Nephron progenitor cell (in vitro differentiated cells): ENCODE measurements at places on chromosomes 3 and 15.

DNA sequence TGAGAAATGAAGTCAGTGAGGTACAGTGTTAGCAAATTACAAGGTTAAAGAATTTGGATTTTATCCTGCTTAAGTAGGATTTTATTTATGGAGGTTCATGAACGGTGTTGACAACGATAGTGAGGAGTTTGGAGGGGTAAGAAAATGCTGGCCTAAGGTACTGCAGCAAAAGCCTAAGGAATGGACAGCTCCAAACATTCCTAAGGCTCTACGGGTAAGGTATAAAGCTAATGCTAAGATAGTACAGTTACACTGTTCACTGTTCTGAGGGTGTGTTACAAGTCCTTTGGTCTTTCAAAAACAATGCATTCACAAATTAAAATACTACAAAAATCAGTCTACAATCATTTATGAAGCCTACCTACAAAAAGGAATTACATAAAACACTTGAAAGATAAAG lies 7.3 kb downstream of the MTMR10 start:
- DNase-seq = no peak
- H3K36me3 ChIP-seq = peaks cover 42% of the 10 kb centered on the region
- no peak overlapping the region for H3K4me3 ChIP-seq
- H3K27me3 ChIP-seq = no peaks in the 10 kb centered on the region

- peaks cover 21% of the 10 kb centered on the region for H3K36me3 ChIP-seq
- peak overlapping the region; percentile 82 for H3K27ac ChIP-seq
- DNase-seq = peak; percentile 47
- no peaks in the 10 kb centered on the region for H3K27me3 ChIP-seq
- peaks cover 41% of the 10 kb centered on the region for H3K4me1 ChIP-seq
Observed at GRCh38 chr3:46845397-46845859, 17.8 kb downstream of the MYL3 start.

- no peak for DNase-seq
- H3K36me3 ChIP-seq = no peaks in the 10 kb centered on the region
- peaks cover 38% of the 10 kb centered on the region for H3K4me1 ChIP-seq
- no peak overlapping the region for H3K4me3 ChIP-seq
- no peak overlapping the region for H3K27ac ChIP-seq
Observed at GRCh38 chr15:70604666-70605315, 158.6 kb downstream of the UACA start.

DNA sequence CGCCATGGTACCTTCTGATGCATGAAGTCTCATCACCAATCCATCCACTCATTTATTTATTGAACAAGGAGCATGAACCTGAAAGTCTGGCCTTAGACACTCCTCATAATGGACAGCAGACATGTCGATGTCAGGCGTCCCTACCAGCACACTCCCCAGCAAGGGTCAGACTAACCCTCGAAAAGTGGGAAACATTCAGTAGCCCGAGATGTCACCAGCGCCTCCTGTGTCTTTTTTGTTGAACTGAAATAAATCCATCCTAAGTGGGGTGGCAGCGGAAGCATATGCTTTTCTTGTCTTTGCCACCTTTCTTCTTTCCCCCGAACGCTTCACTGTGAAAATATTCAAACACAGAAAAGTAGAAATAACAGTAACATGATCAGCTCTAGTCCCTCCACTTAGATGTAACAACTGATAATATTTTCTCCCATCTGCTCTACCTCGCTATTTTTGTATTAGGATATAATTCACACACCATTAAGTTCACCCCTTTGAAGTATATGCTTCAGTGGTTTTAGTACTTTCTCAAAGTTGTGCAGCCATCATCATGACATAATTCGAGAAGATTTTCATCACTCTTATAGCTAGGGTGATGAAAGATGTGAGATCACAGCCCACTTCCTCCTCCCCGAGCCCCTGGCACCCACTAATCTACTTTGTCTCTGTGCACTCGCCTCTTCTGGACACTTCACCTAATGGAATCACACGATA lies 121.6 kb downstream of the ADAMTS17 start:
- H3K4me1 ChIP-seq = peaks cover 53% of the 10 kb centered on the region
- no peaks in the 10 kb centered on the region for H3K36me3 ChIP-seq
- no peak overlapping the region for H3K4me3 ChIP-seq
- no peak for DNase-seq

GRCh38 chr3:154135511-154136173 lies 14.5 kb downstream of the ARHGEF26 start:
- no peak overlapping the region for H3K4me3 ChIP-seq
- H3K27ac ChIP-seq = no peak overlapping the region
- H3K4me1 ChIP-seq = peaks cover 20% of the 10 kb centered on the region
- no peaks in the 10 kb centered on the region for H3K27me3 ChIP-seq

DNA sequence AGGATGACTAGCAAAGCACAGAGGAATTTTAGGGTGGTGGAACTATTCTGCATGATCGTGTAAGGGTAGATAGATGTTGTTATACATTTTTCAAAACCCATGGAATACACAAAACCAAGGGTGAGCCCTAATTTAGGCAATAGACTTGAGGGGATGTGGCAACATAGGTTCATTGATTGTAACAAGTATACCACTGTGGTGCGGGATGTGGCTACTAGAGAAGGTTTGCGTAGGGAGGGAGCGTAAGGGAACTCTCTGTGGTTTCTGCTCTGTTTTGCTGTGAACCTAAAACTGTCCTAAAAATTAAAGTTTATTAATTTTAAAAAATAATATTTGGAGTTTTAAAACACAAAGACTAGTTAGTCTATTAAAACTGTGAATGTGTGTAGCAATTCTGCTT lies 202.8 kb downstream of the PLCL2 start:
- no peak overlapping the region for H3K4me3 ChIP-seq
- H3K27me3 ChIP-seq = no peaks in the 10 kb centered on the region
- no peaks in the 10 kb centered on the region for H3K4me1 ChIP-seq
- peaks cover 37% of the 10 kb centered on the region for H3K36me3 ChIP-seq

GRCh38 chr3:10725067-10725466 lies 91.0 kb upstream of the SLC6A11 start:
- no peak overlapping the region for H3K4me3 ChIP-seq
- H3K27ac ChIP-seq = no peak overlapping the region
- H3K4me1 ChIP-seq = no peaks in the 10 kb centered on the region
- no peak for DNase-seq

DNA sequence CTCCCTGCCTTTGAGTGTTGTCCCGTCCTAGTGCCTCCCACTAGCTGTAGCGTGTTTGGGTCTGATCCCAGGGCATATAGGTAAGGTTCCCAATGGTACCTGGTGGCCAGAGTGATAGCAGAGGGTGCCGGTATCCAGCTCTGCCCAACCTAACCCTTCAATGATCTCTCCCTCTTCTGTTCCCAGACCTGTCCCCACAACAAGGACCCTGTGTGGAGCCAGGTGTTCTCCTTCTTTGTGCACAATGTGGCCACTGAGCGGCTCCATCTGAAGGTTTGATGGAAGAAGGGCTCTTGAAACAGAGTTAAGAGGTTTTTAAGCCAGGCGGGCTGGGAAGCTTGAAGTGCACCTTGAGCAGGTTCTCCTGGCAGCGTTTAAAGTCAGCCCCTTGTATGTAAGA lies 35.5 kb downstream of the ESYT3 start:
- no peak overlapping the region for H3K27ac ChIP-seq
- peaks cover 20% of the 10 kb centered on the region for H3K27me3 ChIP-seq
- no peaks in the 10 kb centered on the region for H3K36me3 ChIP-seq
- DNase-seq = no peak
- H3K4me1 ChIP-seq = peaks cover 14% of the 10 kb centered on the region
- no peak overlapping the region for H3K4me3 ChIP-seq

- no peak overlapping the region for H3K27ac ChIP-seq
- H3K4me3 ChIP-seq = no peak overlapping the region
- no peaks in the 10 kb centered on the region for H3K36me3 ChIP-seq
Observed at GRCh38 chr3:168847291-168847883, 751.7 kb upstream of the GOLIM4 start.

DNA sequence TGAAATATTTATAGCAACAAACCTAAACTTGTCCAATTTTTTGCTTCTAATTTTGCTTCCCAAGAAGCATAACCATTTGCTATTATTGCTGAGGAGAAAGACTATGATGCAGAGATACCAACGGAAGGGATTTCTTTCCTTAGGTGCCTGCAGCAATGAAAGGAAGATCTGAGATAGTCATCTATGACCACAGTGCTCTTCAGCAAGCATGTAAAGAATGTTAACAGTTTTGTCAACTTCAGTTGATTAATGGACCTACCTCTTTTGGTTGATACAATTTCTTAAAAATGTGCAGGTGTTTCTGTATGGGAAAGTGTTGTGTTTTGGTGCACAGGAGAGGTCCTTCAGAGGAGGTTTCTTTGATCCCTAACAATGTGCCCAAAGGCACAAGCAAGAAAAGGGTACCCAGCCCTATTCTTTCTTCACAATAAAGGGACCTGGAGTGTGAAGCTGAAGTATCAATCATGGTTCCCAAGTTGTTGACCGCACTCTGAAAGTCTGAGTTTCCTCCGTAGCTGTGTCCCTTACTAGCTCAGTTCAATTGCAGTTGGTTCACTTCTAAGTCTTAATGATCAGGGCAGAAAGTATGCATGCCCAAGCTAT lies 307.7 kb upstream of the KCNH8 start:
- H3K27ac ChIP-seq = no peak overlapping the region
- H3K27me3 ChIP-seq = no peaks in the 10 kb centered on the region
- H3K36me3 ChIP-seq = no peaks in the 10 kb centered on the region
- no peak overlapping the region for H3K4me3 ChIP-seq
- DNase-seq = no peak

GRCh38 chr3:100740207-100740606 lies 30.9 kb downstream of the TFG start:
- no peak for DNase-seq
- peaks cover 5% of the 10 kb centered on the region for H3K4me1 ChIP-seq
- H3K36me3 ChIP-seq = peaks cover 59% of the 10 kb centered on the region
- H3K4me3 ChIP-seq = no peak overlapping the region

DNA sequence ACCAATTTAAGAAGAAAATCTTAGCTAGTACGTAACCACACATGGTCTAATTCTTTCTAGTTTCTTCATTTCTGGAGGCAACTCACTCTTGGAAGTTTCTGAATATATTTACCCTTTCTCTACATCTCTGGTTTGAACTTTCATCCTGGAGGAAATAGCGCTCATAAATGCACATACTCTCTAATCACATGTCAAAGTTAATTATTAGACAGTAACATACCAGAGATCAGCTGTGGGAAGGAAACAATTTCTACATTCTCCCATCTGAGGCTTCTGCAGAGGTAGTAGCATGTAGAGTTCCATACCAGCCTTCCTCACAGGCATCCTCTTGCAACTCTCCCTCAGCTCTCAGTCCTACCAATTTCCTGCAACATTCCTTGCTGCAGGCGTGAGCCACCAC lies 132.5 kb downstream of the RBPMS2 start:
- H3K4me3 ChIP-seq = no peak overlapping the region
- no peak overlapping the region for H3K27ac ChIP-seq
- H3K36me3 ChIP-seq = peaks cover 60% of the 10 kb centered on the region
- peaks cover 17% of the 10 kb centered on the region for H3K4me1 ChIP-seq

GRCh38 chr3:166554023-166554422 lies 716.8 kb upstream of the BCHE start:
- no peak overlapping the region for H3K4me3 ChIP-seq
- no peak for DNase-seq
- peaks cover 3% of the 10 kb centered on the region for H3K27me3 ChIP-seq
- H3K4me1 ChIP-seq = peaks cover 4% of the 10 kb centered on the region

GRCh38 chr15:69509131-69509530 lies 56.5 kb downstream of the RPLP1 start:
- peaks cover 17% of the 10 kb centered on the region for H3K27me3 ChIP-seq
- H3K27ac ChIP-seq = no peak overlapping the region
- no peaks in the 10 kb centered on the region for H3K36me3 ChIP-seq
- DNase-seq = no peak
- H3K4me3 ChIP-seq = no peak overlapping the region

- H3K27ac ChIP-seq = no peak overlapping the region
- no peaks in the 10 kb centered on the region for H3K36me3 ChIP-seq
- no peaks in the 10 kb centered on the region for H3K4me1 ChIP-seq
- H3K27me3 ChIP-seq = peaks cover 4% of the 10 kb centered on the region
- no peak for DNase-seq
Observed at GRCh38 chr3:187456250-187456649, 88.1 kb downstream of the RTP4 start.

GRCh38 chr3:53030619-53031449 lies 15.0 kb downstream of the SFMBT1 start:
- no peaks in the 10 kb centered on the region for H3K27me3 ChIP-seq
- H3K36me3 ChIP-seq = no peaks in the 10 kb centered on the region
- no peak overlapping the region for H3K4me3 ChIP-seq
- H3K27ac ChIP-seq = no peak overlapping the region
- no peak for DNase-seq

GRCh38 chr3:160754371-160754854 lies 1.6 kb upstream of the PPM1L start:
- DNase-seq = peak; percentile 55
- peaks cover 43% of the 10 kb centered on the region for H3K4me1 ChIP-seq
- H3K27ac ChIP-seq = peak overlapping the region; percentile 11
- H3K4me3 ChIP-seq = peak overlapping the region; percentile 95
